ENCODE measurements at places on chromosomes 12 and 14.

- DNase-seq: peak; percentile 47
Observed at GRCh38 chr12:132428936-132429601, 60.9 kb upstream of the FBRSL1 start.

GRCh38 chr12:10058387-10058786 is 27.9 kb downstream of the CLEC9A start:
- DNase-seq: no peak

DNA sequence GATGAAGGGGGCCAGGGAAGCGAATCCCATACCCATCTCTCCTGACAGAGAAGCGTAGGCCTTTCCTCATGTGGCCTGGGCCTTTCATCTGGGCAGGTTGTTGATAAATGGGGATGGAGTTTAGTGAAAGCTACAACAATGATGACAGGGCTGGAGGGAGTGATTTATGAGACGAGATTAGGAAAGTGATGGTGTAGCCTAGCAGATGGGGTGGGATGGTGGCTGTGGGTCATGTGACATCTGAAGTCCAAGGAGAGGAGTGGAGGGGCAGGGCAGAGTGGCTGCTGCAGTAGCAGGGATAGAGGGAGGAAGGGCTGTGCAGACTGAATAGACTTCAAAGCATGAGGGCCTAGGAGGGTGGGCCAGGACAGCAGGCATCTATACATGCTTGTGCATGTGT is 85.5 kb downstream of the ADCK1 start:
- DNase-seq: no peak

GRCh38 chr14:95483309-95484165 is 32.9 kb downstream of the SYNE3 start:
- DNase-seq: peak; percentile 79

- no peak for DNase-seq
Observed at GRCh38 chr12:106141452-106141851, 2.7 kb upstream of the NUAK1 start.

- no peak for DNase-seq
Observed at GRCh38 chr14:95045106-95045701, 112.1 kb downstream of the DICER1 start.

DNA sequence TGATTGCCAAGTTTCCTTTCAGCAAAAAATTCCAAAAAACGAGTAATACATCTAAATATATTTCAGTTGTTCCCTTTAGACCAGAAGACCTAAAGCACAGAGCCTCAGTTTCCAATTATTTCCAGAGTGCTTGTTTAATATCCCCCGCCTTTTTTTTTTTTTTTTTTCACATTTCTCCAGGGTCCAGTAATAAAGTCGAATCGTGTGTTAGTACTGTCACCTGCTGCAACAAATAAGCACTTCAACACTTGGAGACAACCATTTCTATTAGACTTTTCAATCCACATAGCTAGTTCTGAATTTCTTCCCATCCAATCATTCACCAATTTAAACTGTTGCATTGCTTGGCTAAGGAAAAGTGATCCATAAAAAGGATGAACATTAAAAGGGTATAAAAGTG is 13.6 kb downstream of the PDE6H start:
- no peak for DNase-seq
